RCC 7860 (cell line): ENCODE measurements at places on chromosomes 2 and 18.

GRCh38 chr2:120988051-120988699 lies 252.5 kb downstream of the GLI2 start:
- DNase-seq: no peak

DNA sequence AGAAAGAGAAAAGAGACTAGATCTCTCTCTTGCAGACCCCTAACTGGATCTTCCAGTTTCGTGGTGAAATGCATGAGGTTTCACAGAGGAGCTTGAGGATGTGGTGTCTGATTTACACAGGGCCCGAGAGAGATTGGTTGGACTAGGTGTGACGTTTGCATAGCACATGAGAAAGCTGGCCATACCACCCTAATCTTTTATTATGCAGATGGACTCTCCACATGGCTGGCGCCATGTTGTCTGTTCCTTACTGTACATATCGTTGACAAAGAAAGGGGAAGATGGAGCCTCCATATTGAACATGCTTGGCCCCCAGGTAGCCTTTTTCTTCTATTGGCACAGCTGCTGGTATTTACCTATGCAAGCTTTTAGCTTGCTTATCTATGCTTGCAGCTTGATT lies 27.5 kb upstream of the PGAP1 start:
- DNase-seq: no peak

GRCh38 chr2:241970716-241971115 lies 101.2 kb downstream of the RTP5 start:
- DNase-seq: no peak

DNA sequence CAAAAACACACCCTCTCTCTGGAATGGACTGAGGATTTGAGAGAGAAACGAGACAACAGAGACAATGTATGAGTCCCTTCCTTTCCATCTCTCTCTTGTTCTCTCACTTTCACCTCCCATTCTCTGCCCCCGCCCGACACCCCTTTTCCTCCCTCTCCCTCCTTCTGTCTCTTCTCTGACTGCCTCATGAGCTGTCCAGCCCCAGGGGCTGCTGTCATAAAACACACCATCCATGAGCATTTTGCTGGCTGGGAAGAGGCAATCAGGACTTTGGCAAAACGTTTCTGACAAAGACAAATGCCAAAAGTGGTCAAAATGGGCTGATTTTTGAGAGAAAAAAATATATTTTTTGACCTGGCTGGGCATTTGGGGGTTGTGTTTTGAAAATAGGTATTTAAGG lies 377.2 kb downstream of the EN1 start:
- DNase-seq: no peak

DNA sequence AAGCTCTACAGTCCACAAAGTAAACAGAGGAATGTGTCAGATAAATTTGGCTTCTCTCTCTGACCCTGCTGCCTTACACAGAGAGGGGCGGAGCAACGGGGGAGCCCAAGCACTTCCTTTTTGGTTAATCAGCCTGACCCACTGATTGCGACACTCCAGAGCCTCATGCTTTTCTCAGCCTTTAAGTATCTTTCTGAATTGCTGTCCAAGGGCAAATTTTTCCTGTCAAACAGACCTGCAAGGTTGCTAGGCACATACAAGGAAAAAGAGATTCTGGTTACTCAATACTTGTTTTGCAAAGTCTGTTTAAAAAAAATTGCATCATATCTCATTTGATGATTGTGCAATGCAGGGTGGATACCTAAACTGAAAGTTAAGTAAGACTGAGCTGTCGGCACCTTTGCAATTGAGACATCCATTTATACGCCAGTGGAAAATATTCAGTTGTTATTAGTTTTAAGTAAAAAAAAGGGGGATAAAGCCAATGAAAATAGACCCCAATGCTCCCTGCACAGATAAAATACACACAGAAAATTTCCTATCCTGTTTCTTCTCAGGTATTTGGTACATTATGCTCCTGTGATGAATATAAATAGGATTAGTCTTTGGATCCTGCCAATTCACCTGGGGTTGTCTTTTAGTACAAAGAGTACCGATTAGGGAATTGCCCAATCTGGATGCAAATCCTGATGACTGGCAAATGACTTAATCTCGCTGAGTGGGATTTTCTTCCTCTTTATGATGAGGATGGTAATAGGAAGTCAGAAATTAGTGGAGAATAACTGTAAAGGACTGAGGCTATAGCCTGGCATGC lies 260.2 kb upstream of the TRIB2 start:
- DNase-seq: no peak

GRCh38 chr2:136225950-136226835 lies 108.2 kb upstream of the CXCR4 start:
- DNase-seq: no peak

GRCh38 chr2:40360652-40361051 lies 91.2 kb downstream of the SLC8A1 start:
- peak; percentile 75 for DNase-seq

- DNase-seq: no peak
Observed at GRCh38 chr18:76274468-76275289, 220.4 kb downstream of the ZNF516 start.

DNA sequence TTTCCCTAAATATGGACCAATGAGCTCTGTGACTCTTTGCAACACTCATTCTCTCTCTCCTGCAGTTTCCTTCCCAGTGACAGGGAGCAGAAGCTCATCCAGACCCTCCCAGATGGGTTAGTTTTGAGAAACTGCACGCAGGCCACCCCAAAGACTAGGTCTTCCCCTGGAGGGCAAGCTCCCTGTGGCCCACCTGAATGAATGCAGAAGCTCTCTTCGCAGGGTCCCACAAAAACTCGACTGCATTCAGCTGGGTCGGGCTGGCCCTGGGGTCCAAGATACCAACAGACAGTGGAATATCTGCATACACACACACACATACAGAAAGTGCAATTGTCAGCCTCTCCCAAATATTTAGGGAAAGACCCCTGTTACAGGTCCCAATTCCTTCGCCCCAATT lies 37.0 kb downstream of the TFCP2L1 start:
- DNase-seq: no peak

GRCh38 chr2:63218800-63219526 lies 168.3 kb downstream of the OTX1 start:
- no peak for DNase-seq

DNA sequence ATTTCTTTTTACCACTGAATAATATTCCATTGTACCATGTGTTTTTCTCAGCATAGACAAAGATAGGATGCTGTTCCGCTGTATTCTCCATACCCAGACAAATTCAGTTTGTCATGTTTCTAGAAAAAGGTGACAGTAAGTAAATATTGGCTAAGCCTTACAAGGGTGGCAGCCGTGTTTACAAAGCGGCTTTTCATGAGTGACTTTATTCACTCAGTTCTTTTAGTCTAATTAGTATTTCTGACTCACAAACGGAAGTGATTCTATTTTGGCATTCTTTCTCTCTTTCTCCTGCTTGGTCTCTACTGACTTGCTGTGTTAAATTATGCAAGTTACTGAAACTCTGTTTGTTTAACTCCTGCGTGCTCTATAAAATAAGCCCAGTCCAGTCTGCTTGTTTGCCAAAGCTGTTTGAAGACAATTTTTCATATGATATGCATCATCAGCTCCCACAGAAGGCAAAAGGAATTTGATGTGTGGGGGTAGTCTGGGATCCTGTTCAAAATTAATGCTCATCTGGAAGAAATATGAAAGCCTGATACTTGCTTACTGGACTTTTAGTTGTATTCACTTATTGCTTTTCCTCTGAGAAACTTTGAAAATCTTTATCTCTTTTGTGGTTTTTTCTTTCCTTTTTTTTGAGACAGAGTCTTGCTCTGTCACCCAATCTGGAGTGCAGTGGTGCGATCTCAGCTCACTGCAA lies 2.3 kb upstream of the PLEKHH2 start:
- DNase-seq: no peak

DNA sequence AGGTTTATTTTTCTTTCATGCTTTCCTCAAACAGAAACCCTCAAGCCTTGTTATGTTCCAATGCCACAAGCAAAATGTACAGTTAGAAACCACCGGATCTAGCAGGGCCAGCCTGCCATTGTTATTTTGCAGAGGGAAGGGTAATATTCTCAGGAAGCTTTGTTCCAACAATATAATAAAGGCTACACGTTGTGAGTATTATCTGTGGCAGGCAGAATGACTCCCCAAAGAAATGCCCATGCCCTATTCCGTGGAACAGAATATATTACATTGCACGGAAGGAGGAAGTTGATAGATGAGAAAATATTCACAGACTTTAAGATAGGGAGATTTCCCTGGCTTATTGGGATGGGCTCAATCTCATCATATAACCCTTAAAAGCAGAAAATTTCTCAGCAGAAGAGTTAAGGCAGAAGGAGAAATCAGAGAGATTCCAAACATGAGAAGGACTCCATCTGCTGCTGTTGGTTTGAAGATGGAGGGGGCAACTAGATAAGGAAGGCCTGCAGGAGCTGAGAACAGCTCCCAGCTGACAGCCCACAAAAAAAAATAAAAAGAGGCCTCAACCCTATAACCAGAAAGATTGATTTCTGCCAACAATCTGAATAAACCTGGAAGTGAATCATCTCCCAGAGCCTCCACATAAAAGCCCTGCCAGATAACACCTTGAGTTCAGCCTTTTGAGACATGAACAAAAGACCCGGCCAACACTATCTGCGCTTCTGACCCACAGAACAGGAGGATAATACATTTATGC lies 466.6 kb downstream of the LPIN1 start:
- no peak for DNase-seq
